ENCODE measurements at places on chromosomes 5 and 9.

DNA sequence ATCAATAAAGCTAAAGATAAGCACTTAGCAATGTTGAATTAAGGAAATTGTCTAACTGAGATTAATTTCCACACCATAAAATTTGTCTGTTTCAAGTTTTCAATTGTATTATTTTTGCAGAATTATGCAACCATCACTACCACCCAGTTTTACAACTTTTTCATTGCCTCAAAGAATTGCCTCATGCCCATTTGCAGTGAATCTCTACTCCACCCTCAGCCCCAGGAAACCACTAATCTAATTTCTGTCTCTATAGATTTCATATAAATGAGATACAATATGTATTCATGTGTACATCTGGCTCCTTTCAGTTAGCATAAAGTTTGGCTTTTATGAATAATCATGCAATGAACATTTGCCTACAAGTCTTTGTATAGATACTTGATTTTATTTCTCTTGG is 72.9 kb downstream of the PTCD2 start:
- no peak for DNase-seq

GRCh38 chr9:35552837-35553236 is 52.2 kb upstream of the TESK1 start:
- no peak for DNase-seq

DNA sequence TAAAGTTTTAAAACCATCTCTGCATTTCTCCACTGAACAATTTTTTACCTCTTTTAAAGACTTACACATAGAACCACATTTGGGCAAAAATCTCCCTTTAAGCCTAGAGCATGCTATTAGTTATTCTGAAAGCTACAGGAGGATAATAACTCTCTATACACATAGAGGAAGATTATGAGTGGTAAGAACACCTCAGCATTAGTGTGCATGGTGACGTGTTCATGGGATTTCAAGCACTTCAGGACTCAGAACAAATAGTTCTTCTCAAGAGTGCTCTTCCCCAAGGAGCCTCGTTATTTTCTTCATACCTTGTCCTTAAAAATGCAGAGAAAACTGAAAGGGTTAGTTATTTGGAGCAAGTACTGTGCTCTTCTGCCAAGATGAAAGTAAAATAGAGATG is 256.9 kb upstream of the TUSC1 start:
- DNase-seq = no peak

DNA sequence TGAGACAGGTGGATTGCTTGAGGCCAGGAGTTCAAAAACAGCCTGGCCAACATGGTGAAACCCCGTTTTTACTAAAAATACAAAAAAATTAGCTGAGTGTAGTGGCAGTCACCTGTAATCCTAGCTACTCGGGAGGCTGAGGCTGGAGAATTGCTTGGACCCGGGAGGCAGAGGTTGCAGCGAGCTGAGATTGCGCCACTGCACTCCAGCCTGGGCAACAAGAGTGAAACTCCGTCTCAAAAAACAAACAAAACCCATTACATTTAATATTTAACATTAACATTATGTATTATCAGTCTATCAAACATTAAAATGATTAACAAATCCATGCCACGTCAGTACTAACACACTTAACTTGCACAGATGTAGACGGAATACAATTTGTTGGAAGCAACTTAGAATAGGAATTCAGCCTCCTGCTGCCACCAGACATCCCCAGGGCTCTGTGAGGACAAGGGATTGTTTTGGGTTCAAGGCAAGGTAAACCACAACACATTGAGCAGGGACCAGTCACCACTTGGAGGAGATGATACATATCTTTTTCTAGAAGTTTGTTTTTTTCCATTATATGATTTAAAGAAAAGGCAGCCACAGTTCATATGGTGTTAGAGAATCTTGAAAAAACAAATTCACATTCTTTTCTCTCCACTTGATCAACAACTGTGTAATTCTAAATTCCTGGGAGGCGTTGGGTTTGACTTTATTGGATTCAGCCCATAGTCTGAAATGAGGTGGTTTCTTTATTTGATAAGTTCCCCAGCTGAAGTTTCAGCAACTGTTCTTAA is 104.1 kb upstream of the BASP1 start:
- DNase-seq = peak; percentile 92

DNA sequence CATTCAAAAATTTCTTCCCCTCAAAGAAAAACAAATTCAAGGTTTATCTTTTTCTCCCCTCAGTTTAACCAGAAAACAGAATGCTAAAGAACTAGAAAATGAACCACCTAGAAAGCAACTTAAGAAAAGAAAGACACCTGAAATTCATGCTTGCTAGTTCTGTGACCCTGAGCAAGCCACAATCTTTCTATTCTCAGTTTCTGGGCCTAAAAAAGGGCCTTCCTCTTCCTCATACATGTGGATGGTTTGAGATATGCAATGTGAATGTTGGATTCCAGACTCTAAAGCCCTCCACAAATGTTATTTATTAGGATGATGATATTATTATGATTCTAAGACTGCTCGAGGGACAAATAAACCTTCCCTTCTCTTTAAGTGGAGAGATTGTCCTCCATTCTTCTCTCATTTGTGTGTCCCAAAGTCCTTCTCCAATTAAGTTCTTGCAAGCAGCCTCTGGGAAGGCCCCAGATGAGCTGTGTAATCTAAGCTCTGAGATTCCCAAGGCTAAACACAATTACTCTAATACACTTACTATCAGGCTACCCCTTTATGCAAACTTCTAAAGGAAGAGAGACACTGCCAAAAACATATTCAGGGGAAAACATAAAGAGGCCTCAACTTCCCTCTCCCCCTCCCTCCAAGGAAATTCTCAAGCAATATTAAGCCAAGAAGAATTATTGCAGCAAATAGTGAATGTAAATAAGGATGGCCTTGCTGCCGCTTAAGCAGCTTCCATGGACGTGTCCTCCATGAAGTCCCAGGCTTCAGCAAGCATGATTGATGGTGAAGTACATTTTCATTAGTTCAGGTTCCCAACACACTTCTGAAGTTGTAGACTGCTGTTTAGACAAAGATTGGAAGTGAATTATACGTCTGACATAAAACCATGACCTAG is 80.2 kb downstream of the PRKACG start:
- no peak for DNase-seq

GRCh38 chr9:20087481-20087880 is 298.6 kb upstream of the SLC24A2 start:
- DNase-seq = no peak

DNA sequence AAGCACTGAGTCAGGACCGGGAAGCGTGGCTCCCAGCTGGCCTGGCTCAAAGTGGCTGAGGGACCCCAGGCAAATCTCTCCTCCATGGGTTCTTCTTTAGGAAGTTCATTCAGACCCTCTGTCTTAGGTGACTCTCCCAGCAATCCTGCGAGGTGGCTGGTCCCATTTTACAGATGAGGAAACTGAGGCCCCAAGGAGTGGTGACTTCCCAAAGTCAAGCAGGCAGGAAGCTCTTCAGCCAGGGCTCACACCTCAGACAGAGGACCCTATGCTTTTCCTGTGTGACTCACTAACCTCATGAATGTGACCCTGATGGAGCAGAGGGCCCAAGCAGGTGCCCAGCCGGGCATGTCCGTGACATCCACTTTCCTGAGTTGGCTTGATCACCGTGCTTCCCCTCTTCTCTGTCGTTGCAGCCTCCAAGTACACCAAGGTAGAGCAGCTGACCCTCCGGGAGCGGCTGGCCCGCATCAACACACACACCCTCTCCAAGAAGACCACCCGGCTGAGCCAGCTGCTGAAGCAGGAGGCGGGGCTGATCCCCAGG is 36.5 kb downstream of the ARHGEF37 start:
- DNase-seq = no peak

DNA sequence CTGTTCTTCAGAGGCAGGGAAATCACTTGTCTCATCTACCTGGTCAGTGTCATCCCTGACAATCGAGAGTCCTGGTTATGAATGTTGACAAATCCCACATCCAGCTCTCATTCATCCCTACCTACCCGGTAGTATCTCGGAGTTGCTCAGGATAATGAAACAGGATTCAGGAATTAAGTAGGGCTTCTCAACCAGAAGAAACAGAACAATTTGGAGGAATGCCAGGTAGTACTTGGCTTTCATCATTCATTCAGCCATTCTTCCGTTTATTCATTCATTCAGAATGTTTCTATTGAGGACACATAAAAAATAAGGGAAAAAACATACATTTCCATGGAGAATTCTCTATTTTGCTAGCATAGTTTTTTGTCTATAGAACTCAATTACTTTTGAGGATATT is 195.0 kb downstream of the ARHGEF28 start:
- DNase-seq = no peak

DNA sequence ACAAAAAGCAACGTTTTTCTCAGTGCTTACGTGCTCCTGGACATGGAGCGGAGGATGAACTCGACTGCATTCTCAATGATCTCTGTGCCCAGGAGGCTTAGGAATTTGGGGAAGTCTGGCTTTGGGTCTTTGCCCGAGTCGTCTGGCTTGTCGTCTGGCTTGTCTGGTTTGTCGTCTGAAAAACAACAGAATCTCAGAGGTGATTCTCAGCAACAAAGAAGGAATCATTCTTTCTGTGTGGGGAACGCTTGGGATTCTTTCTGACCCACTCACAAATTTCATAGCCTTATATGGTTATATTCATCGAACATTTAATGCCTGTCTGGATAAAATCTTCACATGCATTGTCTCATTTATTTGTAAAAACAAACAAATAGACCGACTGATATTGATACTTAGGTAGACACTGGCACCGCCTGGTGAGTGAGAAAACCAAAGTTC is 4.7 kb downstream of the C5orf46 start:
- no peak for DNase-seq

DNA sequence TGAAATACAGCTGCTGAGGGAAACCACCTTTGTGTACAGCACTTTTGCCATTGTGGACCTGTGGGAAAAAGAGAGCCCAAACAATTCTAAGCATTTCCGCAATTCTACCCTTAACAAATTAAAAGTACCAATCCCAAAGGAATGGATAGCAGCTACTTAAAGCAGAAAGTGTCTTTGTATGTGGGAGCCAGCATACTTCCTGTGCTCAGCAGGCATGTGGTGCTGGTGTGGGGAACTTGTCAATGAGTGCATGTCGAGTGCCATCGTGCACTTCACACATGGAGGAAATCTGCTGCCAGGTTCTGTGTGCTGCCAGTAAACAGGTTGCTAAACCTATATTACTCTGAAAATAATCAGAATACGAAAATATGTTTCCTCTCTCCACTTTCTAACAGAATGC is 399.0 kb downstream of the LRRC70 start:
- DNase-seq = no peak

DNA sequence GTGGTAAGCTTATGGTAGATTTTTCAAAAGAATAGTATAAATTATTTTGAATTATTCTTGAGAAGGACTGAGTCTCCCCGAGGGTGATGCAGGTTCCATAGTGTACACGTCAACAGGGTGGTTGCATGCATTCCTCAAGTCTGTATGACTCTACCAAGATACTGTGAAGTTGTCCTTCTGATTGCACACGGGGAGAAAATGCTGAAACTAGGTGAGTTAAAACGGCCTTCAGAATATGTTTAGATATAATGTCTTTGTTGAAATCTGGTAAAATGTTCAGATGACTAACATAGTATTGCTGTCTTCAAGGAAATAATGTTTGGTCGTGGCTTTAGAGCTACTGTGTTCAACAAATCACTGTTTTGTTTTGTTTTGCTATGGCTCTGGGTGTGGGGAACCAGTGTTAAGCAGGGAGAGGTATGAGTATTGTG is 22.4 kb upstream of the TNFAIP8 start:
- DNase-seq = no peak

GRCh38 chr5:124783285-124783684 is 36.8 kb upstream of the ZNF608 start:
- DNase-seq = no peak

- DNase-seq = no peak
Observed at GRCh38 chr9:123871781-123872180, 58.1 kb downstream of the DENND1A start.

DNA sequence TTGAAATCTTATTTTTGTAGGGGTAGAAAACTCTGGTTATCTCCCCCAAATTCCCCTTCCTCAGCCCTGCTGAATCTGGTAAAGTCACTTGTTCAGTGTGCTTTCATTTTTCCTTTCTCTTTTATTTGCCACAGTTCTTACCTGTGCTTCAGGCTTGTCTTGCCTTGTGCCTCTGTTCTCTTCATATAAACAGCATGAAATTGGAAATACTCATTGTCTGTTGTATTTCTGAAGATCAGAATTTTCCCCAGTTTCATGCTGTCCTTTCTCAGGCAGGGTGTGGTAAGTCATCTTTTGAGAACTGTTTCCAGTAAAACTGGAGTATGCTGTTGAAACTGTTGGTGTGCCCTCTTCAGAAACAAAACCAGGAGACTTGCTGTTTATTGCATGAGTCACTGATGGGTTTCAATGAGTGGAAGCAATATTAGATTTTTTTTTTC is 7.0 kb downstream of the PAM start:
- DNase-seq = peak; percentile 12

DNA sequence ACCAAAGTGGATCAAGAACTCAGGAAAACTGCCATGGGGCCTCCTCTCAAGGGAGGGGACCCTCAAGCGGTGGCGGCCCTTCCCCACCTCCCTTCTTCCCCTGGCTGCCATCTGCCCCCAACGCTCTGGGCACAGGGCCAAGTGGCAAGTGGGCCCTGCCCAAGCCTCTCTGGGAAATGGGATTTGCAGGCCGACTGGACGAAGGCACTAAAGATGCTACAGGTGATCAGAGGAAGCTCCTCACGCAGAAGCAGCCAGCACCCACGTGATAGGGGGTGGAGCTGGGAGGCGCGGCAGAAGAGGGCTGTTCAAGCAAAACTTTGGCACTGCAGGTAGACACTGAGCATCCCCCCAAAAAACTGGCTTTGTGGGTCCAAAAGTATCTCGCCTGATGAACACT is 52.7 kb upstream of the UBTD2 start:
- no peak for DNase-seq

DNA sequence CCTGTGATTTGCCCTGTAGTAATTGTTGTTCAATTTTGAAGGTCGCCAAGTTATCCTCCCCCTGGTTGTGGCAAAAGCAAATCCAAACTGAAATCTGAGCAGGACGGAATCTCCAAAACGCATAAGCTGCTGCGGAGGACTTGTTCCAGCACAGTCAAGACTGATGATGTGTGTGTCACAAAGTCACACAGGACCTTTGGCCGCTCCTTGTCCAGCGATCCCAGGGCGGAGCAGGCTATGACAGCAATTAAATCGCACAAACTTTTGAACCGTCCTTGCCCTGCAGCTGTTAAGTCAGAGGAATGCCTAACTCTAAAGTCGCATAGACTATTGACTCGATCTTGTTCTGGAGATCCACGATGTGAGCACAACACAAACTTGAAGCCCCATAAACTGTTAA is 128.4 kb downstream of the PARP8 start:
- no peak for DNase-seq

DNA sequence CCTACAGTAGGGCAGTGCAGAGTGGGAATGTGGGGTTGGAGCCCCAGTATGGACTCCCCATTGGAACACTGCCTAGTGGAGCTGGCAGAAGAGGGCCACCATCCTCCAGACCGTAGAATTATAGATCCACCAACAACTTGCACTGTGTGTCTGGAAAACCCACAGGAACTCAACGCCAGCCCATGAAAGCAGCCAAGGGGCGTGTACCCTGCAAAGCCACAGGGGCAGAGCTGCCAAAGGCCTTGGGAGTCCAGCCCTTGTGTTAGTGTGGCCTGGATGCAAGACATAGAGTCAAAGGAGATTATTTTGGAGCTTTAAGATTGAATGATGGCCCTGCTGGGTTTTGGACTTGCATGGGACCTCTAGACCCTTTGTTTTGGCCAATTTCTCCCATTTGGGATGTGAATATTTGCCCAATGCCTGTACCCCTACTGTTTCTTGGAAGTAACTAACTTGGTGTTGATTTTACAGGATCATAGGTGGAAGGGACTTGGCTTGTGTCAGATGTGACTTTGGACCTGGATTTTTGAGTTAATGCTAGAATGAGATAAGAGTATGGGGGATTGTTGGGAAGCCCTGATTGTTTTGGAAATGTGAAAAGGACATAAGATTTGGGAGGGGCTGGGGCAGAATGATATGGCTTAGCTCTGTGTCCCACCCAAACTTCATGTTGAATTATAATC is 266.8 kb downstream of the SEMA5A start:
- no peak for DNase-seq
